ENCODE measurements at places on chromosomes 1 and 21.

DNA sequence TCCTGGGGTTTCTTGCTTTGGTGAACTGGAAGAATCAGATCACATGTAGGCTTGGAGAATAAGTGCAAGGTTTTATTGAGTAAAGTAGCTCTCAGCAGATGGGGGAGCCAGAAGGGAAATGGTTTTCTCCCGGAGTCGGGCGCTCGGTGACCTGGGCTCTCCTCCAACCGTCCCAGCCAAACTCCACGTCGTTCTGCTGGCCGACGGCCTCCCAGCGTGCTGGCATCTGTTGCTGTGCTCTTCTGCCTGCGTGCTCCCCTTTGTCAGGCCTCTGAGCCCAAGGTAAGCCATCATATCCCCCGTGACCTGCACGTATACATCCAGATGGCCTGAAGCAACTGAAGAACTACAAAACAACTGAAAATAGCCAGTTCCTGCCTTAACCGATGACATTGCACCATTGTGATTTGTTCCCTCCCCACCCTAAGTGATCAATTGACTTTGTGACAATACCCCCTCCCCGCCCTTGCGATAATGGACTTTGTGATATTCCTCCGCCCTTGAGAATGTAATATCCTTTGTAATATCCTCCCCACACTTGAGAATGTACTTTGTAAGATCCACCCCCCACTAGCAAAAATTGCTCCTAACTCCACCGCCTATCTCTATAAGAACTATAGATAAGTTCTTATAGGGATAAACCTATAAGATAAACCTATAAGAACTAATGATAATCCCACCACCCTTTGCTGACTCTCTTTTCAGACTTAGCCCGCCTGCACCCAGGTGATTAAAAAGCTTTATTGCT, 88.3 kb downstream of the SMYD3 start:
- DNase-seq = no peak
- H3K36me3 ChIP-seq = no peaks in the 10 kb centered on the region
- no peaks in the 10 kb centered on the region for H3K4me1 ChIP-seq
- no peak overlapping the region for H3K27ac ChIP-seq
- no peak overlapping the region for H3K4me3 ChIP-seq

DNA sequence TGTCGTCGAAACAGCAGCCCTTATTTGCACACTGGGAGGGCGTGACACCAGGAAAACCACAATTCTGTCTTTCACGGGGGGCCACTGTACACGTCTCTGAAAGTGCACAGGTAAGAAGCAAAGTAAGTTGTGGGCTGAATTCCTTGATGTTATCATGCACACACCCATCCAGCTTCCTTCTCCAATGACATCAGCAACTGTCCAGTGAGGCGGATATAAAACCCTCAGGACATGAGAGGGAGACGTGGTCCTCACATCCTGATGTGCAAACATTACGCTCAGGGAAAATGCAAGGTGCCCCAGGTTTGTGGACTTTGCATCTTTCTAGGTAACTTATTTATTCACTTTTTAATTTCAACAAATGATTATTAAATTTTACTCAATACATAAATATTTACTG, 3.0 kb downstream of the TFF1 start:
- H3K4me3 ChIP-seq = no peak overlapping the region
- H3K36me3 ChIP-seq = no peaks in the 10 kb centered on the region
- no peak overlapping the region for H3K27ac ChIP-seq
- no peaks in the 10 kb centered on the region for H3K27me3 ChIP-seq
- no peak for DNase-seq

DNA sequence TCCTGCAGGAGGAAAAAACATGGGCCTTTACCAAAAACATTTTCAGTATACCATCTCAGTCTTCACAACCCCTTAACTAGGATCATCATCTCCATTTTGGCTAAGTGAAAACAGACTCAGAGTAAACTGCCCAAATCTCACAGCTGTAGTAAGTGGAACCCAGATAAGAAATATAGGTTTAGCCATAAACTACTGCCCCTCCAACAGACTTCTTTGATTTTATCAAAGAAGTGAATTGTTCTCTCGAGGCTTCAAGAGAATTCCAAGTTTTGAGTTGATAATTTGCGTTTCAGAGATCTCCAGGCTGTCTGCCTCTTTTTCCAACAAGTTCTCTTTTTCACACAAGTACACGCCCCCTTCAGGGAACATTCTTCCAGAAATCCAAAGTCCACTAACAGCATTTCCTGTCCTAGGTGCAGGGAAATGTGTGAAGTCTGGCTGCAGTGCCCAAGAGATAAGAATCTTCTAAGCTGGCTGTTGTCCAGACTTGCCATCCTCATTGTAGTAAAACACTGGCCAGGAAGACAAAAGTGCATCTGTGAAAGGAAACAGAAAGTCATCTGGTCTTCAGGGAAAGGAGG, 30.8 kb downstream of the RNF19B start:
- peak overlapping the region; percentile 75 for H3K27ac ChIP-seq
- H3K4me1 ChIP-seq = peaks cover 6% of the 10 kb centered on the region
- peaks cover 4% of the 10 kb centered on the region for H3K27me3 ChIP-seq
- peak; percentile 4 for DNase-seq
- no peak overlapping the region for H3K4me3 ChIP-seq

- peaks cover 3% of the 10 kb centered on the region for H3K4me1 ChIP-seq
- DNase-seq = no peak
- H3K27me3 ChIP-seq = no peaks in the 10 kb centered on the region
- no peak overlapping the region for H3K4me3 ChIP-seq
- no peak overlapping the region for H3K27ac ChIP-seq
Measured at GRCh38 chr1:3518756-3519155, 64.3 kb downstream of the ARHGEF16 start.

- H3K4me3 ChIP-seq = no peak overlapping the region
- H3K27me3 ChIP-seq = no peaks in the 10 kb centered on the region
- no peaks in the 10 kb centered on the region for H3K4me1 ChIP-seq
Measured at GRCh38 chr21:37208056-37208721, 58.9 kb downstream of the VPS26C start.

GRCh38 chr21:37762606-37763005, 153.7 kb downstream of the KCNJ6 start:
- DNase-seq = peak; percentile 7
- H3K4me3 ChIP-seq = no peak overlapping the region
- H3K4me1 ChIP-seq = no peaks in the 10 kb centered on the region
- H3K36me3 ChIP-seq = no peaks in the 10 kb centered on the region

- DNase-seq = peak; percentile 92
- peak within 1 kb of the TSS; percentile 42 for H3K4me3 ChIP-seq
- no peak within 1 kb of the TSS for H3K27ac ChIP-seq
- H3K4me1 ChIP-seq = peaks cover 36% of the 10 kb centered on the region
- no peaks in the 10 kb centered on the region for H3K36me3 ChIP-seq
- peaks cover 35% of the 10 kb centered on the region for H3K27me3 ChIP-seq
Measured at GRCh38 chr1:182604175-182605164, at the start of gene RGS16. Gene RGS16 (minus strand): TSS chr1:182604389. CDS start chr1:182604259, 130 bp downstream.

GRCh38 chr1:240804475-240804874, 192.5 kb upstream of the GREM2 start:
- no peak overlapping the region for H3K27ac ChIP-seq
- no peaks in the 10 kb centered on the region for H3K36me3 ChIP-seq
- no peak overlapping the region for H3K4me3 ChIP-seq

- DNase-seq = no peak
- no peaks in the 10 kb centered on the region for H3K27me3 ChIP-seq
- no peak overlapping the region for H3K27ac ChIP-seq
- H3K36me3 ChIP-seq = no peaks in the 10 kb centered on the region
Measured at GRCh38 chr1:2136386-2137235, 58.0 kb downstream of the FAAP20 start.

- no peaks in the 10 kb centered on the region for H3K4me1 ChIP-seq
- no peak overlapping the region for H3K27ac ChIP-seq
- no peak overlapping the region for H3K4me3 ChIP-seq
- DNase-seq = no peak
Measured at GRCh38 chr21:14572204-14572780, 26.2 kb upstream of the SAMSN1 start.

DNA sequence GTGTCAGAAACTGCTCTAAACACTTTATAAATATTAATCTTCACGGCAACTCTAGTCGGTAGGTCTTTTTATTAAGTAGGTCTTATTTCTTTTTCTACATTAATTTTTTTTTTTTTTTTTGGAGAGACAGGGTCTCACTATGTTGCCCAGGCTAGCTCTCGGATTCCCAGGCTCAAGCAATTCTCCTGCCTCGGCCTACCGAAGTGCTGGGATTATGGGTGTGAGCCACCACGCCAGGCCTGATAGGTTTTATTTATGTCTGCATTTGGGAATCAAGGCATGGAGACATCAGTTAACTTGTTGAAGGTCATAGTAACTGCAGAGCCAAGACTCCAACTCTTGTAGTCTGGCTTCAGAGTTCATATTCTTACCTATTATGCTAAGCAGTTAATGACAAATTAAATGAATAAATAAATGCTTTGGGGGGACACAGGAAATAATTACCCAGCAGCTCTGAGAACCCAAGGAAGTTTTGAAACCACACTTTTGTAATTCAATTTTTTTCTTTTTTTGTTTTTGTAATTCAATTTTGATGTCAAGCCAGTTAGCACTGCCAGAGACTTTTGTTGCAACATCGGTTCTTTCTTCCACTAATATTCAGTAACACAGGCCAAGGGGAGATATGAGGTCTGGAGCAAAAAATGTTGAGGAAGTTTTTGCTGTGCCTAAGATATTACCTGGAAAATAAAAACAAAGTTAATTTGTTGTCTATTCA, 9.4 kb upstream of the UAP1 start:
- no peaks in the 10 kb centered on the region for H3K4me1 ChIP-seq
- H3K27ac ChIP-seq = no peak overlapping the region
- no peaks in the 10 kb centered on the region for H3K36me3 ChIP-seq
- no peak overlapping the region for H3K4me3 ChIP-seq
- H3K27me3 ChIP-seq = no peaks in the 10 kb centered on the region
- no peak for DNase-seq

DNA sequence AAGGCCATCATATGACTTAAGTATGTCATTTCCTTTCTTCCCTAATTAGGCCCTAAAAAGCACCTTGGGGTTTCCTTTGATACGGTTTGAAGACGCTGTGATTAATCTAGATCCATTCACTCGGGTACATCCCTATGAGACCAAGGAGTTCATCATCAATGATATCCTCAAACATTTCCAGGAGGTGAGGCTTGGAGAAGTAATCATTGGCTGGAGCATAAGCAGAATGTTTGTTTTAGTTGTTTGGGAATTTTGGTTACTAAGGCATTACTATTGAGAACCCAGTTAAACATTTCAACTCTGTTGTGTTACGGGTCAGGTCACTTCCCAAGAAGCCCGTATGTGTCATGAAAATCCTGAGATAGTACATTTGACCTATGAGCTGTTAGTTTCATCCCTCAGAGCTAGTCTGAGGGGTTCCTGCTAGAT, 185.2 kb downstream of the VPS13D start:
- peaks cover 13% of the 10 kb centered on the region for H3K36me3 ChIP-seq
- H3K27ac ChIP-seq = no peak overlapping the region
- H3K4me1 ChIP-seq = no peaks in the 10 kb centered on the region
- DNase-seq = no peak
- H3K27me3 ChIP-seq = no peaks in the 10 kb centered on the region

- H3K36me3 ChIP-seq = no peaks in the 10 kb centered on the region
- no peak for DNase-seq
- no peaks in the 10 kb centered on the region for H3K4me1 ChIP-seq
- H3K27me3 ChIP-seq = no peaks in the 10 kb centered on the region
- H3K27ac ChIP-seq = no peak overlapping the region
Measured at GRCh38 chr1:8255712-8256111, 62.2 kb upstream of the SLC45A1 start.

- H3K4me3 ChIP-seq = no peak within 1 kb of the TSS
- no peaks in the 10 kb centered on the region for H3K36me3 ChIP-seq
- H3K27me3 ChIP-seq = no peaks in the 10 kb centered on the region
- no peak for DNase-seq
Measured at GRCh38 chr1:206946261-206946660, at the start of gene PIGR. Gene PIGR (minus strand): TSS chr1:206946466. CDS start chr1:206940531, 5,935 bp downstream.

DNA sequence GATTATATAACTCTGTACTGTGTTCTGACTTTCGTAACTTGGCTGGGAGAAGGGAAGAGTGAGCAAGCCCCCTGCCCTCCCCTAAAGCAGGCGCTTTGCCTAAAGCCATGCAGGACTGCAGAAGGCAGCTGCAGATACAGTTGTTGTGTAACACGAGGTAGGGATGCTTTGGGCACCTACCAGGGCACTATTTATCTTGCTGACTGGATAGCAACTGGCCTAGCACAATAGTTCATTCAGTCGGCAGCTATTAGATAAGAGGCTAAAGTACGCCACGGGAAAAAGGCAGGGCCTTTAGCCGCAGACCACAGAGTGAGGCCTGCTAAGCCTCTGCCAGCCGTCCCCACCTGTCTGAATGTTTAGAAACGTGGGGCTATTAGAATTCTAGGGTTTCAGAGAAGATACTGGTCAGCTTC, 80.9 kb downstream of the TTC3 start:
- DNase-seq = peak; percentile 48
- H3K27me3 ChIP-seq = no peaks in the 10 kb centered on the region
- H3K4me1 ChIP-seq = no peaks in the 10 kb centered on the region

DNA sequence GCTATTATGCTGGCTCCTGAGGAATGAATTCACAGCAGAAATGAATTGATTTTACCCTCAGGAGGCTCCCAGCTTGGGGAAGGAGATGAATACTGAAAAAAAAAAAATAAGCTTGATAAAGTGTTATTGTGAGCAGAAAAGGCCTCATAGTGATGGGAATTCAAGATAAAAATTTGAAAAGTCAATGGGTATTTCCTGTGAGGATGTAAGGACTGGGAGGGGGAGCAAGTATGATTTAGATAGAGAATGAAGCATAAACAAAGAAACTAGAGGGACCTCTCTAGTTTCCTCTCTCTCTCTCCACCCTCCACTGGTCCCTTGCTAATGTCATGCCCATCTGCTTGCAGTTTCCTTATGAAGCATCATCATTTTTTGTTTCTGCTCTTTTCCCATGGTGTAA, 439.0 kb upstream of the PLXNA2 start:
- H3K27me3 ChIP-seq = no peaks in the 10 kb centered on the region
- DNase-seq = no peak
- no peak overlapping the region for H3K27ac ChIP-seq
- H3K4me3 ChIP-seq = no peak overlapping the region
- H3K36me3 ChIP-seq = no peaks in the 10 kb centered on the region

- DNase-seq = no peak
- H3K27ac ChIP-seq = no peak overlapping the region
- H3K4me3 ChIP-seq = no peak overlapping the region
- H3K36me3 ChIP-seq = no peaks in the 10 kb centered on the region
- H3K27me3 ChIP-seq = no peaks in the 10 kb centered on the region
- no peaks in the 10 kb centered on the region for H3K4me1 ChIP-seq
Measured at GRCh38 chr1:47953661-47954060, 43.5 kb downstream of the TRABD2B start.

- no peaks in the 10 kb centered on the region for H3K36me3 ChIP-seq
- no peak overlapping the region for H3K4me3 ChIP-seq
- DNase-seq = peak; percentile 68
Measured at GRCh38 chr1:31765041-31765467, 914 bp upstream of the ADGRB2 start.

DNA sequence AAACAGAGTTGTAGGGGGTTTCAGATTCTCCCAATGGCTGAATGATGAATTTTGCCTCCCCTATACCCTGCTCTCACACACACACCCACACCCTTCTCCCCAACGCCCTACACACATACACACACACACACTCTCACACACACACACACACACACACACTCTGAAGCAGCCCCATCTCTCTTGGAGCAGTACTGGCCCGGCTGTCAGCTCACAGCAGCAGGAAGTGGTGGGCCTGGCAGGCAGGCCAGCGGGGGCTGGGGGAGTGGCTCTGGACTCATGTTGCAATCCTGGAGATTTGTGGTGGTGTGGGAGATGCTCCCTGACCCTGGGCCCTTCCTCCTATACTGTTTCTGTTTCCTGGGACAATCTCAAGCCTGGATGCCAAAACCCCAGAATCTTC, 2.2 kb downstream of the IKBKE start:
- H3K27ac ChIP-seq = no peak overlapping the region
- H3K4me1 ChIP-seq = peaks cover 41% of the 10 kb centered on the region
- no peaks in the 10 kb centered on the region for H3K36me3 ChIP-seq
- peak; percentile 42 for DNase-seq

Data from neural progenitor cell (in vitro differentiated cells).